ENCODE measurements at places on chromosomes 1 and 21.

- no peak for DNase-seq
These were observed 23.3 kb downstream of the IGFN1 start for GRCh38 chr1:201213926-201214325.

- no peak for DNase-seq
These were observed 9.0 kb upstream of the KCNE2 start for GRCh38 chr21:34354836-34355235.

- no peak for DNase-seq
These were observed 1529.3 kb upstream of the TPTE start for GRCh38 chr21:8991968-8992621.

DNA sequence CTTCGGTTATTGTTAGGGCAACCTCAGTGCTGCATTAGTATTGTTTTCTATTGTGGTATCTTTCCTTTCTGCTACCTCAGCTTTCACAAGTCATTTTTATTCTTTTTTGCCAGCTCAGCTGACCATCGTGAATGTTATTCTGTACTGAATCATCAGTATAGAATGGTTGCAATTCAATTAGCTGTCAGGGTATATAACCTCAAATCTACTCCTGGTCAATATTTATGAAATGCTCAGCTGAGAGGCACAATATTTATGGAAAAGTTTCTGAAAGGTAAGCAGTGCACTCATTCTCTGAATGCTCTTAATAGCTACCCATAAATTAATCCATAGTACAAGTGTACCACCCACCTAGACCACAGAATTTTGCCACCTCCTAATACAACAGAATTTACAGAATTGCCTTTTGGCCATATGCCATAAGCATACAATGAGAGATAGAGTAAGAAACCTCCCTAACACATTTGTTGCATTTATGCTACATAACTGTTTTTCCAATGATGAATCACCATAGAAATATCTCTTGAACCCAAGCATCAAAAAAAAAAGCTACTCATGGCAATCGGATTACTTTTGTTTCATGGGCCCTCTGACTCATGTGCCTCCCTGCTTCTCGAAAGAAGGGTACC lies 732.6 kb upstream of the CHRM3 start:
- no peak for DNase-seq

Data from adrenal gland (tissue), 19 donors.